ENCODE measurements at places on chromosomes 1 and 21.

DNA sequence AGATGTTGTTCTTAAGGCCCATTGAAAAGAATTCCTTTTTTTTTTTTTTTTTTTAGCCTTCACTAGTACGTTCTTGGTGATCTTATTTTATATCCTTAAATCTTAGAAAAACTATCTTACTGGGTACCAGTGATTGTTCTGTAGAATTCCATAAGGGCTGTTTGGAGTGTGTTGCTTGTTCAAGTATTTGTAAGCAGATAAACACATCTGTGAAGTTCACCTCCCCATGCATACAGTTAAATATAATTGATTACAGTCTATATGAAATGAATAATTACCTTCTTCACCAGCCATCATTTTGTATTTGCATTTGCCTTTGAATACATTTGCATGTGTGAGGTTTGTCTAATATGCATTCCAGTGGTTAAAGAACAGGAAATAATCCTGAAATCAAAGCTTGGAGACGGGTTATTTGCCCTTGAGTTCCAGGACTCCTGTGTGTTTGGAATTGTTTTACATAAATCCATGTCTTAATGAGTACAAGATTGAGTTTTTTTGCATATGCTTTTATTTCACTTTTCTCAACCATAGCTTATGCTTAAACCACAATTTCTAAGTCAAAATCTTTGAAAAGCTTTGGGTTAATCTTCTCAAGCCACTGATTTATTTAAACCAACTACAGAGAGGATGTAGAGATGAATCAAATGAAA is 73.1 kb downstream of the VPS13D start:
- DNase-seq, result no peak

DNA sequence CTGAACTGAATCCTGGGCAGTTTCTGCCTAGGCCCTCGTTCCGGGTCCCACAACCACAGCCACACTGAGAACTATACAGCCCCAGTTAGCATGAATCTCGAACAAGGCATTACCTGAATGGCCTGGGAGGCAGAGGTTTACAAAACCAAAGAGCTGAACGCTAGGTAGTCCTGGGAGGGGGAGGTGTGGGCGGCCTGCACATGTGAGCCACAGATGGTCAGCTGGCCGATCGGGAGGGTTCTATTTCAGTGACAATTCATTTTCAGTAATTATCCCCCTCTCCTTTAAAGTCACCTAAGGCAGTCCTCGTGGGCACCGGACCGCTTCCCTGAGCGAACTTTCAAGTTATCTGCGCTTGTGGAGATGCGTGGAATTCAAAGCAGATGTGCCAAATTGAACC is 111.9 kb downstream of the GLIS1 start:
- no peak for DNase-seq

- DNase-seq, result no peak
These were observed 8.2 kb downstream of the ZSWIM5 start for GRCh38 chr1:45198185-45198584.

- no peak for DNase-seq
These were observed 1.2 kb upstream of the LRRC53 start for GRCh38 chr1:74513411-74514300.

- no peak for DNase-seq
These were observed 65.2 kb downstream of the FCRL5 start for GRCh38 chr1:157487096-157487495.

- DNase-seq, result no peak
These were observed 1.1 kb downstream of the ADGRL2 start for GRCh38 chr1:81801651-81802456.

GRCh38 chr21:25734654-25734903 is 125 bp downstream of the ATP5PF start:
- DNase-seq, result no peak

All from activated naive CD4-positive, alpha-beta T cell treated with anti-CD3 and anti-CD28 coated beads, Interleukin-2, amount 10 ng/mL, durations not matched to agents 7 days and 5 days (primary cell).